ENCODE measurements at places on chromosomes 2 and 18.

GRCh38 chr18:3356614-3357013 lies 93.4 kb upstream of the TGIF1 start:
- no peak for DNase-seq

DNA sequence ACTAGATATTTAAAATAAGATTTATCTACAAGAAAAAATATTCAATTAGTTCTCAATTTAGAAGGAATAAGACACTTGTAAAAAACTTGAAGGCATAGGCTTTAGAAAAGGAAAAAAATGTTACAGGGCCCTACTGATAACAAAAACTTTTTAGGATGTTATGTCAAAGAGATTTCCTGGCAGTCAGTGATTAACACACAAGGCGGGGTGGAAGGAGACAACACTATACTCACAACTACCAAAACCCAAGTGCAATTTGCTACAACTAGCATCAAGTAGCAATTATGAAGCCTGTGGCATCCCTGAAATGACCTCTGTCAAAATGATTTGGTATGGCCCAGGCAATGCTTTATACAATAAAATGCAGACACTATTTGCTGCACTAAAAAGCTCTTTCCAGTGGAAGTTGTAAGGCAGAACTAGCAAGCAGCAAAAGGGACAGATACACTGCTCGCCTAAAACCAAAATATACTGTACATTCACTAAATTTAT lies 15.3 kb downstream of the STRN start:
- DNase-seq, result no peak

DNA sequence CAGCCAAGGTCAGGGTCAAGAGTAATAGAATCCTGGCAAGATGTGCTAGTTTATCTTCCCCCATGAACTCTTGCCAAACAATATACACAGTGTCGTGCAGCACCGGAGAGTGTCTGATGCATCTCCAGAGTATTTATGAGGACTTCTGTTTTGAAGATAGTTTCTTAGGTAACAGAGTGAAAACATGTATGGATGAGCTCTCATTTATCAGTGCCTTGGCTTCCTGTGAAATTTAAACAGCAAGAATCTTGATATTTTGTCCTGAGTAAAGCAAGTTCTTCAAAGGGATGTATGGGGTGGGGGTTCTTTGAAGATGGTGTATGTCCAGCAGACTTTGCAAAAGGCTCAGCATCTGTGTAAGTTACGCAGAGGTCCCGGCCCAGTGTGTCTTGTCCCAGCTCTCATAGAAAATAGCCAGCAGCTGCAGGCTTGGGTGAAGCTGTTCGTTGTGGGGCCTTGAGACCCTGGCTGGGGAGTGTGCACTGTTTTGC lies 361.0 kb upstream of the NT5C1B start:
- peak; percentile 98 for DNase-seq

DNA sequence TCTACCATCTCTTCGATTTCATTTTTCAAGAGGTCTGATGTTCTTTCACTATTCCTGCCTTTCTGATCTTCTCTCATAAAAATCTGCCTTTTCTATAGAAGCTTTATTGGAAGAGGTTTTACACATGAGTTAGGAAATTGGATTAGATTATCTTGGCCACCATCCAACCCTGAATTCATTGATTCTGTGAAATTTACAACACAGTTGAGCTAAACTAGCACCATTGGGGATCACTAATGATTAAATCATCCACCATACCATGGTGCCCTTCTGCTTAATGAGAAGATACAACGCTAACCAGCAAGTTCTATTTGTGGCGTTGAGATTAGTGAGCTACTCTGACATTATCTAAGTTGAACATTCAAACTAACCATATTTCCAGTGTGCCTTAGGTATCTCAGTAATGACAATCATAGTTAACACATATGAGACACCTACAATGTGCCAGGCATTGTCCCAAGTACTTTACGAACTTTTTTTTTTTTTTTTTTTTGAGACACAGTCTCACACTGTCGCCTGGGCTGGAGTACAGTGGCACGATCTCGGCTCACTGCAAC lies 17.3 kb upstream of the LBH start:
- no peak for DNase-seq

DNA sequence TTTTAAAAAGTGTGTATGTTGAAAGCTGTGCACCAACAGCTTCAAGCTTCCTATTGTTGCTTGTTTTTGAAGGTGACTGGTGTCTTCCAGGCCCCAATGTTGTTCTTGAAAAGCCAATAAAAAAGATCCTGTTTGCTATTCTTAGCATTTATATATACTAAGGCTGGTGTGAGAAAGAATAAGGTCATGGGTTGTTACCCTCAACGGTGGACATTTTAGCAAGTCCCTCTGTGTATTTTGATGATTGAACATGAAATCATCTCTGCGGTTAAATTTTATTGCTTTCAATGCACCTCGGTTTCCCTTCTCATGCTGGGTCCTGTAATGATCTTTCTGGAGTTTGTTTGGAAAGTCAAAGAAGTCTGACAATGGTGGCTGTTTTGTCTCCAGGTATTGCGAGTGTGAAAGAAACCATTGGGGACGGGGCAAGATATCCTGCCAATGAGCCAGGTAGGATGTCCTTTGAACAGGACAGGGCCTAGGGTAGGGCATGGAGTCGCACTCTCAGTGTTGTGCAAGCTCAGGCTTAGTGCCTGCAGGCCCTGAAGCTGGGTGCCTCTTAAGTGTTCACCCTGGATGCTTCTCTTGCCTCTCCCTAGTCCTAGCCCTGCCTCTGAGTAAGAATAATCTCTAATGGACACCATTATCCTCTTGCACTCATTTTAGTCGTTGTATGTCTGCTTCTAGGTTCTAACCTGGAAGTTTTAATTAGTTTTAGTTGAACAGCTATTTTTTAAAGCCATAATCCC lies 16.0 kb upstream of the KLF7 start:
- DNase-seq, result no peak

DNA sequence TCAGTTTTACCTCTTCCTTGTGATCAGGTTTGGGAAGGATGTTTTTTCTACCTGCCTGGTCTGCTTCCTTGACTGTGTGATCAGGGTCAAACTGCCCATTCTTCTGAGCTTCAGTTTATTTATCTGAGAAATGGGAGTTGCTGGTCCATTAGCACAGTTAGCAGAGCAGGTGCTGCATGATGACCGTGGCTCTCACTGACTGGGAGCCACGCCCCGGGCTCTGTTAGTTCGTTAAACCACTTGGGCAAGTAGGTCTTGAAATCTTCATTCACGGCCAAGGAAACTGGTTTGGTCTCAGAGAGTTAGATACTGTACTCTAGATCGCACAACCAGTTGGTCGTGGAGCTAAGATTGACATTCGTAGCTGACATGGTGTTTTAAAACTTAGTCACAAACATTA lies 41.7 kb downstream of the INPP5D start:
- no peak for DNase-seq

- DNase-seq, result no peak
Measured at GRCh38 chr18:40041951-40042350, 1913.1 kb upstream of the PIK3C3 start.

DNA sequence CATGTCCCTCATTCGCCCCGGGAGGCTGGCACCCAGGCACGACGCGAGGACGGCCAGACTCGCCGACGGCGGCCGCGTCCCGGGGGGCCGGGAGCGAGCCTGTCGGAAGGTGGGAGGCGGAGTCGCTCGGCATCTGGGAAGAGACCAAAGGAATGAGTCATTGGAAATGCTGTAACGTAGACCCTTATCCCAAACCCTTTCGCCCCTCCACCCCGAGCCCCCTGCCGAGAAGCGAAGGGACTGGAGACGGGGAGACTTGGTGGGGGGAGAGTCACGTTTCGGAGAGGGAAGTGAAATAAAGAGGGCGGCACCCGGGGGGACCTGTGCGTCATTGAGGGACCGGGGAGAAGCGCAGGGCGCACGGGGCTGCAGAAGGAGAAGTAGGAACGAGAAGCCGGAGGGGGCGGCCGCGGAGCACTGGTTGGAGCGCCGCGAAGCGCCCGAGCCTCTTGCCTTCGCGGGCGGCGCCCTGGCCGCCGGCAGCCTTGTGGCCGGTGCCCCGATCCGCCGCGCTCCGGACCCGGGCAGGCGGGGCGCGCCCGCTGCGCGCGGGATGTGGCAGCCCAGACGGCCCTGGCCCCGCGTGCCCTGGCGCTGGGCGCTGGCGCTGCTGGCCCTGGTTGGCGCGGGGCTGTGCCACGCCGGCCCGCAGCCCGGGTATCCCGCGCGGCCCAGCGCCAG lies at the start of gene EMILIN2:
Gene EMILIN2, plus strand, starts transcription at position 371 of the 681 bp plus-strand sequence. Its CDS starts 183 bp downstream, at position 554.
- DNase-seq, result peak; percentile 45

DNA sequence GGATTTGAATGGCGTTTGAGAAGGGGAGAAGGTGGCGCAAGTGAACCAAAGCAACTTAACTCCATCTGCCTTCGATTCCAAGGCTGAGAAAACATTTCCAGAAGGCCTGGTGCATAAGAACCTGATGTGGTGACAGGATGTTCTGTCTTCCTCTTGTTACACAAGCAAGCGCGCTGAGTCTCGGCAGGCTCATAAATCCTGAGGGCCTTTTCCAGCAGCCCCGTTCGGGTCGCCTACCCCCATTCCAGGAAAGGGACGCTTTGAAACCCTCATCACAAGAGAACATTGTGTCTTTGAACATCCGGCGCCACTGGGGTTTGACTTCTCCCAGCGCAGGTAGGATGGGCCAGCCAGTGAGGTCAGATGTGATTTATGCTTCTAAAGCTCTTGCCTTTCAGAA lies 403.5 kb downstream of the SETBP1 start:
- DNase-seq, result no peak

- DNase-seq, result peak; percentile 10
Measured at GRCh38 chr18:3121259-3121658, 98.5 kb downstream of the MYOM1 start.

DNA sequence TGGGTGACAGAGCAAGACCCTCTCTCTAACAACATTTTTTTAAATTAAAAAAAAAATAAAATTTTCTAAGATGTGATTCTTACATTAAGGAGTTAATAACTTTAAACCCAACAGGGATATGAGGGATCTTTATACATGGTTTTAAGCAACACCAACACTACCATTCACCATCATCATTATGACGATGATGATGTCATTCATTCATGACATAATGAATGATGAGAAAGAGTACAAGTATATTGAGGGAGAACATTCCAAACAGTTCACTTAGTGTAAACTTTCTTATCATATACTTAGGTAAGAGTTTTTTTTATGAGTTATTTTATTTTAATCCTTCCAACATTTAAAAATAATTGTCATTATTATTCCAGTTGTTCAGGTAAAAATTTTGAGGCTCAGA lies 863.3 kb downstream of the DPP10 start:
- no peak for DNase-seq

DNA sequence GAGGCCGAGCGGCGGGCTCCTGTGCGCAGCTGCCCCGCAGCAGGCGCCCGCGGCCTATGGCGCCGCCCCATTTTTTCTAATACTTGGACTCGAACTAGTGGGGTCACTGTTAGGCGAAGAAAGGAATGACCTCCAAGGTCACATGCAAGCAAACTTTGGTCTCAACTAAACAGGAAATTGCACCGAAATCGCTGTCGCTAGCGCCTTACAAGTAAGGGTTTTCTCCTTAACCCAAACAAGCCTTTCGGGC lies 339 bp downstream of the ACAA2 start:
- DNase-seq, result peak; percentile 59

DNA sequence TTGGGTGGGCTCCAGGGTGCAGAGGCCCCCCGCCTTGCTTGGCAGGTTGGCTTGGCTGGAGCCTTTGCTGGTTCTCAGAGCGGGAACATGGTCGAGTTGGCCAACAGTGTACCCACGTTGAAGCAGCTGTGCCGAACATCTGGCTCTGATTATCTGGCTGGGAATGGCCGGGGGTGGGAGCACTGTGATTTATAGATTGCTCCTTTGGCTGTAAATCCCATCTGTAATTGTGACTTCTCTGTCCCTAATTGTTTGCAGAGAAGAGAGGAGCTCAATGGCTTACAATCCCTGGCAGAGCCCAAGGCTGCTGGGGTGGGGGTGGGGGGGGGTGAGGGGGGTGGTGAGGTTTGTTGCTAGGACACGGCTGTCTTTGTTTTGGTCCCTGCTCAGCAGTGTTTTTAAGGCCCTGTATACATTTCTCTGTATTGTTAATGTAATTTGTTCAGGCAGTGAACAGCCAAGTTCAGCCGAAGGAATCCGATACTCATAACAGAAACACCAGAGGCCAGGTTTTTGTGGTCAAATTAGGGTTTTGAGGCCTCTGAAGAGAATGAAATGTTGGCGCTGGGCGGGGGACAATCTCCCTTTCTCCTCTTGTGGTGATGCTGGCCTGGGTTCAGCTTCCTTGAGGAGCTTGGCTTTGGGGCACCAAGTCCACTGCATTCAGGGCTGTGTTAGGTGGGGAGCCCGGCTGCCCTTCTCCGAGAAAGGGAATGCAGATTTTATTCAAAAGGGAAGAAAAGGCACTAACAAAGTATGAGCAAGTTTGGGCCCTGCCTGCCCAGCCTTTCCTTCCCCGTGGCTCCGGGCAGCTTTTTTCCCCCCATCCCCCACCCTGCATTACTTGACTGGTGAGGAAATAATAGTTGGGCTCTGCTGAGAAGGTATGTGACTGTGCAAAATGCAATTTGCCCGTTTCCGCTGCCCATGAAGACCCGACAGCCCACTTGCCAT lies 82.5 kb downstream of the TCF7L1 start:
- peak; percentile 73 for DNase-seq

DNA sequence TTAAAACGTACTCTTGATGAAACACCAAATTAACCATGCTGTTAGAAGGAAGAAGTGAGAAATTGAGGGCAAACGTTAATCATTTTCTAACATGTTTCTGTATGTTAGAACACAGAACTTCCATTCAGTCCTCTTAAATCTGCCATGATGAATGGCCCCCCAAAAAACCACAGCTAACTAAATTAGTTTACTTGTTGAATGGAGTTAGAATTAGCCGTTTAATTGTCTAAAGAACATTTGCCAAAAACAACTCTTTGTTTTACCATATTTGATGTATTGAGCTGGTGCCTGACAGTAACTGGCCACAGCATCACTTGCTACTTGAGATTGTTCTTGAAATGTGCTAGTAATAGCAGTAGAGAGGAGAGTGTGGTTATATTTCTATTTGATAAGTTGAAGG lies 12.7 kb downstream of the CCNYL1 start:
- no peak for DNase-seq

DNA sequence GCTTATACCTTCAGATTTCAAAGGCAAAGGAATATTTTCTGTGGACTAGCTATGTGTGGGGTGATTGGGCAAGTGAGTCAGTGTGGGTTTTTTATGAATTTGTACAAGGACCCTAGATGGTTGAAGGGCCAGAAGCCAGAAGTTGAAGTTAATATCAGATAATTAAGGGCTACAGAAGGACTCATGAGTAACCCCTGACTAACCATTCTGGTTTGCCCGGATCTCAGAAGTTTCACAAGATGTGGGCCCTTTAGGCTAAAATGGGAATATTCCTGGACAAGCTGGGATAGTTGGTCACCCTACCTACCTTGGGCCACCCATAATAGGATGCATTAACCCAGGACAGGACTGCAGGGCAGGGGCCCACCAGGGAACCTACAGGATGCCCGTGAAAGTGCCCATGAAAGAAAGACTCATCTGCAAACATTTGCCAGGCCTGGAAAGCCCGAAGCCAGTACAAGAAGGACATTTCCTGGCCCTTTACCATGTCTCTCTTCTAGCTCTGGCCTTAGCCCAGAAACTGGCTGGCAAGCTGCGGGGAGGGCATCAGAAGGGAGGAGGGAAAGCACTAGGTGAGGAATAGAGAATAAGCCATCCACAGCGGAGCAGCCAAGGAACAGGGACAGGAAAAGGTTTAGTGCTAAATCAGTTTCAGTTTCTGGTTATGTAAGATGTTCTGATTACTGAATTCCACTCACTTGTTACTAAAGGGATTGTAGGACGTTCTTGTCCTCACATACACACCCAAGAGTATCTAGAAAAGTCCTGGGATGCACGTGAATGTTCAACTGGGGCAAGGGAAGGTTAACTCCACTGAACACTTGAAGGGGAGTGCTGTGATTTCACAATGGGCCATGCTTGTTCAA lies 33.6 kb downstream of the GCG start:
- DNase-seq, result peak; percentile 50

GRCh38 chr2:98801286-98801685 lies 70.4 kb upstream of the MGAT4A start:
- no peak for DNase-seq

Measured in fibroblast of villous mesenchyme (primary cell).